Fibroblast of skin of back (primary cell): ENCODE measurements at places on chromosomes 4 and X.
A peak's percentile ranks its signal among the peaks of the same experiment; 100 is the strongest.

- no peak for DNase-seq
Measured at GRCh38 chr4:41795796-41796385, 47.4 kb upstream of the PHOX2B start.

DNA sequence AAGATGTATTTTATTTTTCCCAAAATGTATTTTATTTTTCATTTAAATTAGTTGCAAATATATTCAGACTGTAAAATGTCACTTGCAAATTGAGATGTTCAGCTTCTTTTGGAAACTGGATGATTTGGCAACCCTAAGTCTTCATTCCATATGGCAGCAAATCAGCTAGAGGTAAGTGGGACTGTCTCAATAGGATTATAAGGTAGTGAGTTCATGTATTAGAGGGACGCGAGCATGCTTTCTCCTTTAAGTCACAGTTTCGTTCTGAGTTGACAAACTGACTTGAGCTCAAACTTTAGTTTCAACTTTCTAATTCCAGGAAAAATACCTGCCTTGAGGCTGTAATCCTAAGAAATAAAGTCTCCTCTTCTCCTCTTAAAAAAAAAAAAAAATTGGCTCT is 44.2 kb upstream of the TMEM131L start:
- DNase-seq, result no peak

DNA sequence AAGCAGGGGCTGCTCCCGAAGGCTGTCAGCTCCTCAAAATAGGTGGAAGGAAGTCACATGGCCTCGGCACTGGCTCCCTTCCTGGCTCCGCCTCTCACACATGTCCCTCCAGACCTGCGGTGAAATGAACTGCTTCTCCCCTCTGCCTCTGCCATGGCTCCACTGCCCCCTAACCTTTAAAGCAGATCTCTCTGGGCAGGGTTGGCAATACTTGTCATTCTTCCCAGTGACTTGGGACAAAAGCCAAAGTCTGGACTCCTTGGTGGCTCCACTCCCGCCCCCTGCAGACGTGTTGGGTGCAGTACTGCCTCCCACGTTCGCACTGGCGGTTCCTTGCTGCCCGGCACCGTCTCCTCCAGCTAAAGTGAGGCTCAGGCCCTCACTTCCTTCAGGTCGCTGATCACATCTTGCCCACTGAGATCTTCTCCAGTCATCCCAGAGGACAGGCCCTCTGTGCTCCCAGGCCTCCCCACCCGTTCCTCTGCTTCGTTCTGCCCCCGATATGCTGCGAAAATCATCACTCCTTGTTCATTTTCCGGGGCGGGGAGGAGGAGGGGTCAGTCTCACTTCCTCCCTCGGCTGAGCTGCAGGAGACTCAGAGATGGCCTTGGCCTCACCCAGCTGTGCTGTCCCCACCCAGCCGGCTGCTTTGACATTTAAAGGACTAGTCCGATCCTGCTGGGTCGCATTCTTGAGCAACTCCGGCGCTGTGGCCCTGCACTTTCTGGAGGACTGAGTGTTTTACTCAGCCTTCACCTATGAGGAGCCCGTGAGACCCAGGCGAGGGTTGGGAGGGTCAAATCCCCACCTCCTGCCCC is 97.4 kb downstream of the PHKA2 start:
- DNase-seq, result peak; percentile 75

DNA sequence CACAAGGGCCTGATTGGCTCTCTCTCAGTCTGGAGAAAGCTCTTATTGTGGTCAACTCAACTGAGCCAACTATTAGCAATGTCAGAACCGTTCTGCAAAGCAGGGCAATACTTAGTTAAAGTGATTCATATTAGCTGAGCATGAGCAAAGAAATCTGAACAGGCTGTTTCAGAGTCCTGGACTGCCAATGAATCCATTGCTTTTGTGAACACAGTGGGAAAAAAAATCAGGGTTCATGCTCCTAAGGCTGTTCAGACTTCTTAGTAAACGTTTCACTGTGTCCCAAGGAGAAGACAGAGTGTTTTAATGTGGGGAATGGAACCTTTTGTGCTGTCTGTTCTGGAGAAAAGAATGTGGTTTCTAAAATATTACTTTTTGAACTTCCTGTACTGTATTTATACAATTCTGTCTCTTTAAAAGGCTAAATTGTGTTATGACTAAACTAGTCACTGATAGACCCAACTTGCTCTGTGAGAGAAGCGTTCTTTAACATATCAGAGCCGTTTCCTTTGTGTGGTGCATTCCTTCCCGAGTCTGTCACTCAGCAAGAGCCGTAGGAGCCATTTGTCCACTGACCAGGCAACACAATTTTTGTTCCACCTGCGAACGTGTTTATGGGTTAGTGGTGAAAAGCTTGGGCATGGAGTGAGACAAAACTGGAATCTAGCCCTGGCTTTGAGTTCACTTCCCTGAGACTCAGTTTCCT is 366.1 kb downstream of the FBXO8 start:
- peak; percentile 37 for DNase-seq

GRCh38 chr4:112652216-112652615 is 15.3 kb downstream of the LARP7 start:
- DNase-seq, result no peak

- DNase-seq, result no peak
Measured at GRCh38 chrX:24243188-24243587, 70.7 kb downstream of the SUPT20HL2 start.

DNA sequence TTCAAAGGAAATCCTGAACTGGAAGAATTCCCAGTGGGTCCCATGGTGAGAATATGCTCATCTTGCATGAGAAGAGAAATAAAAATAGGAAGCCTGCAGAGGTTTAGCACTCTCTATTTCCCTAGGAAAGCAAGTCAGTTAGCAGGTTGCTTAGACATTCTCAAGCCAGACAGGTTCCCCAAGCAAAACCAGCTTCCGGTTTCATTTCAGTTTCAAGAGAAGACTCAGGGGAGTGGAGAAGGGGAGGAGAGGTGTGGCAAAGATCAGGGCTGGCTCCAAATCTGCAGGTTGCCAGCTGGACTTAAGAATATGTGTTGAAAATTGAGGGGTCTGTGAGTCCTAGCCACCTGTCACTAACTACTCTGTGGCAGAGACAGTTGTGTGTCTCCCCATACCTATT is 107.5 kb downstream of the CLNK start:
- no peak for DNase-seq

DNA sequence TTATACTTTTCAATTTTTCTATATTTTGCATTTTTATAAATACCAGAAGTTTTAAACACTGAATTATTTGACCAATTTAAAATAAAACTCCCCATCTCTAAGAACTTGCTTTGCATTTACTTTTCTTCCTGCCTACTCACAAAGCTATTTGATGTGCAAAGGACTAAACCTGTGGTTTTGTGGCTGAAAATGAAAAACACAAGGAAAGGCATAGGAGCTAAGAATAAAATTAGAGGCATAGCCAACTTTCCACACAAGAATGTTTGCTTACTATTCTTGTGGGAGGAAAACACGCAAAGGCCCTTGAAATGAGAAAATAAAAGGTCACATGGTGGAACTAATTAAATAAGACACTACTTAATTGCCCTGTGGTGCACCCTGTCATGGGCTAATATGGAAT is 221.2 kb downstream of the KLHL13 start:
- DNase-seq, result no peak

DNA sequence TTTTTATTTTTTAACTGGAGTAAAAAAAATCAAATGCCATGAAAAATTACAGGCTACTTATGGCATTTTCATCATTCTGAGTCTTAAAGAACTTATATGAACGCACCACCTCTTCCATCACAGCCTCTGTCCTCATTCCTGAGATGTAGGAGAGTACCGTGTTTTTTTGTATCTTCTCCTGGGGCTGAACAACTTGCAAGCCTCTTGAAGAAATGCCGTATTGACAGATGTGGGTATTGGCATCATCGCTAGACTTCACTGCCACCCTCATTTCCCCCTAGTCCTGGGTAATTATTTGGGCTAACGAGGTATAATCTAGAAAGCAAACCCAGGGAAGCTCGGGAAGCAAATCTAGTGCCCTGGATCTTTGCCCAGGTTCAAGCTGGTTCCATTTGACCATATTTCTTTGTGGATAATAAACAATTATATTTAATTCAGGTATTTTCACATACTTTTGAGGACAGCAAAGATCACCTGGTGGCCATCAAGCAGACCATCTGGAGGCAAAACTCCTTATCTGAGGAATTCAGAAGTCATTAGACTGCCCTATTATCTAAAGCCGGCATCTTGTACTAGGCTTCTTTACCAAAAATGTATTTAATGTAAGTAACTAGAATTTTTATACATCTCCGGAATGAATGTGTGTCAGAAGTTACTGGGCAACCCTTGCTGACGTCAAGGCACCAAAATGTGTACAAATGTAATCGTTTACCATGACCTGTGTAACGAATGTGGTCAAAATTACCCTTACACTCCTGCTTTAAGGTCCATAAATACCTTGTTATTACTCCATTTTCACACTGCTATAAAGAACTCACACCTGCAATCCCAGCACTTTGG is 55.9 kb upstream of the WDR19 start:
- DNase-seq, result no peak

DNA sequence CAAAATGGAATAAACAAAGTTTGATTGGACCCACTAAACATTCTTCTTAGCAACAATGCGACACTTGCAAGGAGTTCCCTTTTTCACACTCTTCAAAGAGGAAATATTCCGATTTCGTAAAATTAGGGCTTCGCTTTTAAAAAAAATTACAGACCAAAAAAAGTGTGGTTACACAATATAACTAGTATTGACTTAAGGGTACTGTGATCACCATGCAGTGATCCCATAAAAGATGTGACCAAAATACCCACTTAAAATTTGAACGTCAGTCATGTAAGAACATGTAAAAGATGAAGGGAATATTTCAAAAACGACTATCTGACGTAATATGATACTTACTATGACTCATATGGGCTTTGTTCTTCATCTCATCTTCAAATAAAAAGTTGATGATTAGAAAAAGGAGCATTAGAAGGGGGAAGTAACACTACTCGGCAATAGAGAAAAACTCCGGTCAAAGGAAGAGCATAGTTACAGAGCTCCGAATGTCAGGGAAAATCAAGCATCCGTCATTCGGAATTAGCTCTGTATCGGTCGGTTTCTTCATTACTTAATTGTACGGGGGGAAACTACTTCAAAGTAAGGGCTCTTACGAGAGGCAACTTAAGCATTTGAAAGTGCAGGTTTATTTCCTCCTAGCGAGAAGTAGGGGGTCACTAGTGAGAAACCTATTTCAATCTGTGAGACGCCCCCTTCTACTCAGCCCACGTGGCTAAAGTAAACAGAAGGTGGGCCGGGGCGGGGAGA is 1.3 kb upstream of the TET2 start:
- DNase-seq, result no peak

DNA sequence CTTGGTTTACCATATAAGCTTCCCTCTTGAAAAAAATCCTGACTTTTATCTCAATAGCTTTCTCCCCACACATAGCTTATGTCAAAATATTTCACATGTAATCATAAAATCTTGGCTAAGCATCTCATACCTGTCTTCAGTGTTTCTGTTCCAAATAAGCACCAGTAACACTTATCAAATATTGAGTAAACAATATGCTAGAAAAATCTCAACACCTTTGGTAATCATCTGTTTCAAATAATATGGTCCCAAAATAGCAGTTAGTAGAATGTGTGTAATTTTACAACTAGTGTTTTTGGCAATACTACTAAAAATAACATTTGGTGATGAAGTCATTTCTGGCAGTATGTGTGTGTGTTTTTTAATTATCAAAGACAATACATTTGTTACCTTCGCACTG is 2138.2 kb downstream of the PCDH7 start:
- DNase-seq, result no peak

DNA sequence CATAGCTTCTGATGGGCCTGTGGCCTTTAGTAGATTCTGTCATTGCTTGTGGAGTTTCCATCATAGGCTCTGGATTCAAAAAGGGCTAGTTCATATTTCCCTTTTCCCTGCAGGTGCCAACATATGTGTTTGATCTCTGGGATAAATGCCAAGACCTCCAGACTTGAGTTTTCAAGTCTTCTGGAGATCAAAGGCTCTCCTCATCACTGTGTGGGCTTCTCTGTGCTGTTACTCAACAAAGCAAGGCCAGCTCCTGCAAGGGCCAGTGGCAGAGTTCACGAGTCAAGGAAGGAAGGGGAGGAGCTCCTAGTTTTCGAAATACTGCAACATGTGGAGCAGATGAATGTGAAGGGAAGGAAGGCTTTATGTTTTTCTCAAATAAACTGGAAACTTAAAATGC is 62.7 kb upstream of the SCML1 start:
- DNase-seq, result no peak

DNA sequence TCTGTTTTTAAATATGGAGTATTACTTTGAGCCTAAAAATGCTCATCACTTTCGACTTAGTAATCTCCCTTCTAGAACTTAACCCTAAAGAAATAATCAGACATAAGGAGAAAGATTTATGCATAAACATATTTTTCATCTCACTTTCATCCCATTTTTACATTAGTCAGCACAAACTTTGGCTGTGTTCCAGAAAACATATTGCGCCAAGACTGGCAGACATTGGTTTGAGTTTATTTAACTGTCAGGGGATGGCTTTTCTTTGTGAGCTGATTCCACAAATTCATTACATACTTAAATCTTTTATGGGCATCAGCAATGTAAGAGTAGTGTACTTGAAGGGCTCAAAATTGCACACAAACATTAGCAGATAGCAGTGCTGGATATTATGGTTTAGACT is 23.7 kb downstream of the MAOA start:
- DNase-seq, result no peak

GRCh38 chr4:1959104-1959384 is 49.7 kb downstream of the NELFA start:
- no peak for DNase-seq

DNA sequence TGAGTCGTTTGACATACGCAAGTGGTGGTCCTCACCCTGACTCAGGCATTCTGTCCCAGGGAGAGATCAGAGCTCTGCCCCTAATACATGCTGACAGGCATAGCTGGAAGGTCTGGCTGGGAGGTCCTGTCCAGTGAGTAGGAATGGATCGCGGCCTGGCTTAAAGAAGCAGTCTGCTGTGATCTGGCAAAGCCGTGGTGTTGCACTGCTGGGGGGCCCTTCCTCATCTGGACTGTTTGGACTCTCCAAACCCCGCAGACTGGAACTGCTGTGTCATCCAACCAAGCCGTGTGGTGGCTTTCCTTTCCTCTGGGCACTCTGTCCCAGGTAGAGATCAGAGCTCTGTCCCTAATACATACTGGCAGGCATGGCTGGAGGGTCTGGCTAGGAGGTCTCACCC is 64.3 kb upstream of the MAGEB16 start:
- no peak for DNase-seq

GRCh38 chr4:109967798-109968520 is 55.3 kb downstream of the EGF start:
- DNase-seq, result peak; percentile 47

DNA sequence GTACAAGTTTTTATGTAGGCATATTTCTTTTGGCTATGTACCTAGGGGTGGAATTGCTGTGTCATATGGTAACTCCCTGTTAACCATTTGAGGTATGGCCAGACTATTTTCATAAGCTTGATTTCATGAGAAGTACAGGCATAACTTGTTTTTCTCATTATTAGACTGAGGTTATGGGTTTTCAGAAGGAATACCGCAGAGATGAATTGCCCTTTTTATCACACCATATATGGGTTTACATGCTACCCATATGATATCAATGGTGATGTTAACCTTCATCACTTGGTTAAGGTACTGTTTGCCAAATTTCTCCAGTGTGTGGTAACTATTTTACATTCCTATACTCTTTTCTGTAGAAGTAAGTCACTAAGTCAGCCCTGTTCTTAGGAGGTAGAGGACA is 23.5 kb downstream of the RAB40A start:
- peak; percentile 20 for DNase-seq

GRCh38 chrX:150547375-150548115 is 20.9 kb upstream of the MTM1 start:
- peak; percentile 28 for DNase-seq

GRCh38 chr4:158159054-158159717 is 13.6 kb downstream of the GASK1B start:
- DNase-seq, result peak; percentile 35

- no peak for DNase-seq
Measured at GRCh38 chr4:3689576-3690550, 76.3 kb upstream of the ADRA2C start.
